ENCODE measurements at places on chromosomes 7 and 10.
A peak's percentile ranks its signal among the peaks of the same experiment; 100 is the strongest.

DNA sequence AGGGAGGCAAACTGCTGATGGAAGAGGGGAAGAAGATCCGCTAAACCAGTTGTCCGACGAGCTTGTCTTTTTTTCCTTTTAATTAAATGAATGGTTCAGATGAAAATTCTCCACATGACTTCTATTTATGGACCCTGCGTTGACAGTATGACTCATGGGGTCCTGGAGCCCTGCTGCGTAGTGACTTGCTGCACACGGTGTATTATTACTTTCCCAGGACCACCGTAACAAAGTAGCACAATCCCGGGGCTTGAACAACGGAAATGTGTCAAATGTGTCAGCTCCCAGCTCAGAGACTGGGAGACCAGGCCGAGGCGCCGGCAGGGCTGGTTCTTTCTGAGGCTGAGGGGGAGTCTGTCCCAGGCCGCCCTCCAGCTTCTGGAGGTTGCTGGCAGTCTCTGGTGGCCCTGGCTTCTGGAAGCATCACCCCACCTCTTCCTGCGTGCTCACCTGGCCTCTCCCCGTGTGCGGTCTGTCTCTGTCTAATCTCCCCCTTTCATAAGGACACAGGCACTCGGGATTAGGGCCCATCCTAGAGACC lies 33.8 kb upstream of the MNX1 start:
- H3K36me3 ChIP-seq = no peaks in the 10 kb centered on the region
- peaks cover 3% of the 10 kb centered on the region for H3K27me3 ChIP-seq
- H3K4me1 ChIP-seq = no peaks in the 10 kb centered on the region
- no peak overlapping the region for H3K4me3 ChIP-seq

DNA sequence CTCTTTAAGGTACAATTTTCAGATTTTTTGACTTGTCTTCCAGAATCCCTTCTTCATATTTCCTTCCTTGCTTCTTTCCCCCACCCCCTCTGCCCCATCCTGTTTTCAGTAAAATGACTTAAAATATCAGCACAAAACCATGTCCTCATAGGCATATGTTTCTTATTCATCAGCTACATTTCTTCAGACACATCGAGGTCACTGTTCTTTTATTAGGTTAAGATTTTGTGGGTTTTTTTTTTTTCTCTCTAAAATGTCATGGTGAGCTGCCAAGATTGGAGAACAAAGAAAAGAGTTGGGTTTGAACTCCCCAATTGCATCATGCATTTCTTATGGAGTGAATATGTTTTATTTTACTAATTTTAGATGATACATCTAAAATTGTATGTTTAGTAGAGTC lies 35.8 kb downstream of the LAMB4 start:
- no peaks in the 10 kb centered on the region for H3K4me1 ChIP-seq
- no peak for DNase-seq
- no peaks in the 10 kb centered on the region for H3K36me3 ChIP-seq
- H3K27ac ChIP-seq = no peak overlapping the region
- peaks cover 12% of the 10 kb centered on the region for H3K27me3 ChIP-seq

GRCh38 chr7:144835155-144835611 lies 670 bp downstream of the TPK1 start:
- peak; percentile 65 for DNase-seq
- H3K4me1 ChIP-seq = peaks cover 35% of the 10 kb centered on the region
- no peaks in the 10 kb centered on the region for H3K27me3 ChIP-seq
- H3K27ac ChIP-seq = peak overlapping the region; percentile 99
- peak overlapping the region; percentile 93 for H3K4me3 ChIP-seq

DNA sequence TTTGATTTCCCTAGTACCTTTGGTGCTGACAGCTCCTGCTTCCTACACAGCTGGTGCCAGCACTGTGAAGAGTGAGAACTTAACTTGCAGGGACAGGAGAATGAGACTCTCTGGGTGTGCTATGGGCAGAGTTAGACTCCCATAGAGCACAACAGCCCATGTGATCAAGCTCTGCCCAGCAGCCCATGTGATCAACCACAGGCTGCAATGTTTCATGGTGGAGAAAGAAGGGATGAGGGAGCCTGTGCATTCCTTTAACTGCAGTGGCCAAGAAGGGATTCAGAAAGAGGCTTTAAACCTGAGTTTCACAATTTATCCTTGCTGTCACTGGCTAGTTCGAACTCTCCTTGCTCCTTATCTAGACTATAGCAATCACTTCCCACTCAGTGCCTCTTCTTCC lies 10.0 kb upstream of the MEST start:
- no peak overlapping the region for H3K27ac ChIP-seq
- H3K4me1 ChIP-seq = peaks cover 25% of the 10 kb centered on the region
- H3K4me3 ChIP-seq = no peak overlapping the region
- peaks cover 39% of the 10 kb centered on the region for H3K27me3 ChIP-seq

DNA sequence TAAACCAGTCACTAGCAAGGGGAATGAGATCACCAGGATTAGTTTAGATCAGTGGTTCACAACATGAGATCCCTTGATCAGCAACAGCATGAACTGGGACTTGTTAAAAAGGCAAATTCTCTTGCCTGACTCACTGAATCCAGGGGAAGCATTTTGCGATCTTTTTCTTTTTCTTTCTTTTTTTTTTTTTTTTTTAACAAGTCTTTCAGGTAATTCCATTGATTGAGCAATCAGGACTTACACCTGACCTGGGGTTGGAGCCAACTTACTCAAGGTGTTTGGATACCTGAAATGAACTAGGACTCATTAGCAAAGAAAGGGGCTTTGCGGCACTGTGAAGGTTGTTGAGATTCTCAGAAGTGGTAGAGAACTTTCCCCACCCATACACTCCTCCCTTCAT lies 47.1 kb upstream of the PRR15 start:
- no peaks in the 10 kb centered on the region for H3K4me1 ChIP-seq
- DNase-seq = no peak
- no peaks in the 10 kb centered on the region for H3K27me3 ChIP-seq
- no peaks in the 10 kb centered on the region for H3K36me3 ChIP-seq
- H3K27ac ChIP-seq = no peak overlapping the region

DNA sequence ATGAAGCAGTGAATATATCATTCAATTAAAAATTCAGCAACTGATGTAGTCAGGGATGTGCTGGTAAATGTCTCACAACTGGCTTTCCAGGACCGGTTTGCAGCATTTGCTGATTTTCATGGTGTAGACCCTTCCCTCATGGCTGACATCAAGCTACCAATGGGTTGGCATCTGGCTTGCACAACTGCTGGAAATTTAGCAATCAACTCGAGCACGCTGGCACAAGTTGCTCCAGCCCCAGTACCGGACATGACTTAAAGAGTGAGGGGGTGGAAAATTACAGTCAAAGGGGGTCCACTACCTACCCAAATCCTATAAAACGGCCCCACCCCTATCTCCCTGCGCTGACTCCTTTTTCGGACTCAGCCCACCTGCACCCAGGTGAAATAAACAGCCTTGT lies 198.4 kb upstream of the NRP1 start:
- no peak overlapping the region for H3K4me3 ChIP-seq
- H3K27ac ChIP-seq = no peak overlapping the region
- H3K4me1 ChIP-seq = no peaks in the 10 kb centered on the region
- peaks cover 2% of the 10 kb centered on the region for H3K27me3 ChIP-seq
- DNase-seq = no peak

GRCh38 chr7:80773787-80774508 lies 135.5 kb downstream of the CD36 start:
- H3K4me1 ChIP-seq = no peaks in the 10 kb centered on the region
- no peak overlapping the region for H3K4me3 ChIP-seq
- no peak overlapping the region for H3K27ac ChIP-seq
- no peak for DNase-seq
- H3K36me3 ChIP-seq = no peaks in the 10 kb centered on the region

GRCh38 chr7:44097064-44097932 lies 6.8 kb upstream of the AEBP1 start:
- no peaks in the 10 kb centered on the region for H3K36me3 ChIP-seq
- H3K4me3 ChIP-seq = peak overlapping the region; percentile 3
- peak overlapping the region; percentile 78 for H3K27ac ChIP-seq
- peak; percentile 60 for DNase-seq
- peaks cover 24% of the 10 kb centered on the region for H3K4me1 ChIP-seq
- peaks cover 2% of the 10 kb centered on the region for H3K27me3 ChIP-seq

DNA sequence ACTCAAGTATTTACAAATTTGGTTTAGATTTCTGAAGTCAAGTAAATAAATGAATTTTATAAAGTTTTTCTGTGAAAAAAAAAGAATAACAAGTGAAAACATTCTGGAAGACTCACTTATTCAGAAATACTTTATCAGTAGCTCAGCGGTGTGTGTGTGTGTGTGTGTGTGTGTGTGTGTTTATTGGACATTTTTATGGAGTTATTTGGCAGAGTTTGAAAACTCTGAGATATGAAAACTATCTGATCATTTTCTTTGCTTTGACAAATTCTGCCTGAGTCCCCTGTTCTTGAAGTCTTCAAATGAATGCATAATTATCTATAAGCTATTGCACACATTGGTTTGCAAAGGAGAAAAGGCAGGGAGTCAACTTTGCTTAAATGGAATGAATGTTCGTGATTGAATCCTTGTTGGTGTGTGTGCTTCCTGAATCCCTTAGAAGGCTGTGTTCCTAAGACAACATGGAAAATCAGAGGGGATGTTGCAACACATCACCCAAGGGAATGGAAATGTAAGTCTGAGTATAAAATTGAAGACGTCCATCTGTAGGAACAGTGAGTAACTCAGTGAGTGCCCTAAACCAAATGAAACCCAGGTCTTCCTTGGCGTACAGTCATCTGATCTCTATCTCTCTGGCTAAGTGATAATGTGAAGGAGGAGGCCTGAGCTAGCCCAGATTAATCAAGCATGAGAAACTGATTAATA lies 160.9 kb downstream of the REEP3 start:
- DNase-seq = no peak
- peaks cover 11% of the 10 kb centered on the region for H3K27me3 ChIP-seq
- H3K4me3 ChIP-seq = no peak overlapping the region
- H3K36me3 ChIP-seq = no peaks in the 10 kb centered on the region
- H3K27ac ChIP-seq = no peak overlapping the region

DNA sequence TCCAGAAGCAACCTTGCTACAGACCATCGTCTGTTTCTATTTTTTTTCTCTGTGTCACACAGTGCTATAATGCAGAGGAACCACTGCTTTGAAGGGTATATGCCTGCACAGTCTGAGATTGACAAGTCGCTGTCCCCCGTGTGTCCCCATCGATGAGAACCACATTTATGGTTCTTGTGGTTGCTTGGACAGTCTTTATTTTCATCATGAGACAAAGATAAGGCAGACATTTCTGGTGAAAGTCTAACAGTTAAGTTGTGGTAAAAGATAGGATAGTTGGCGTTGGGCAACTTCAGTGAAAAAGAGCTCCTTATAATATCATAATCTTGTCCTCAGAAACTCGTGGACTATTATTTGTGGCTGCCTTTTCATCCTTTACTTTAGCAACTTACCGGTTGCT lies 6.3 kb upstream of the AKR1E2 start:
- no peak for DNase-seq
- no peak overlapping the region for H3K27ac ChIP-seq
- no peaks in the 10 kb centered on the region for H3K36me3 ChIP-seq
- no peaks in the 10 kb centered on the region for H3K4me1 ChIP-seq
- H3K4me3 ChIP-seq = no peak overlapping the region

- H3K4me3 ChIP-seq = no peak overlapping the region
- no peaks in the 10 kb centered on the region for H3K36me3 ChIP-seq
- H3K27ac ChIP-seq = no peak overlapping the region
- peaks cover 13% of the 10 kb centered on the region for H3K27me3 ChIP-seq
- no peaks in the 10 kb centered on the region for H3K4me1 ChIP-seq
These were observed 101.0 kb upstream of the KCNMA1 start for GRCh38 chr10:77738496-77739158.

- H3K36me3 ChIP-seq = no peaks in the 10 kb centered on the region
- H3K27me3 ChIP-seq = peaks cover 44% of the 10 kb centered on the region
- no peak for DNase-seq
- no peak overlapping the region for H3K4me3 ChIP-seq
- H3K27ac ChIP-seq = no peak overlapping the region
These were observed 255 bp downstream of the MAGI2 start for GRCh38 chr7:79453266-79453557.

DNA sequence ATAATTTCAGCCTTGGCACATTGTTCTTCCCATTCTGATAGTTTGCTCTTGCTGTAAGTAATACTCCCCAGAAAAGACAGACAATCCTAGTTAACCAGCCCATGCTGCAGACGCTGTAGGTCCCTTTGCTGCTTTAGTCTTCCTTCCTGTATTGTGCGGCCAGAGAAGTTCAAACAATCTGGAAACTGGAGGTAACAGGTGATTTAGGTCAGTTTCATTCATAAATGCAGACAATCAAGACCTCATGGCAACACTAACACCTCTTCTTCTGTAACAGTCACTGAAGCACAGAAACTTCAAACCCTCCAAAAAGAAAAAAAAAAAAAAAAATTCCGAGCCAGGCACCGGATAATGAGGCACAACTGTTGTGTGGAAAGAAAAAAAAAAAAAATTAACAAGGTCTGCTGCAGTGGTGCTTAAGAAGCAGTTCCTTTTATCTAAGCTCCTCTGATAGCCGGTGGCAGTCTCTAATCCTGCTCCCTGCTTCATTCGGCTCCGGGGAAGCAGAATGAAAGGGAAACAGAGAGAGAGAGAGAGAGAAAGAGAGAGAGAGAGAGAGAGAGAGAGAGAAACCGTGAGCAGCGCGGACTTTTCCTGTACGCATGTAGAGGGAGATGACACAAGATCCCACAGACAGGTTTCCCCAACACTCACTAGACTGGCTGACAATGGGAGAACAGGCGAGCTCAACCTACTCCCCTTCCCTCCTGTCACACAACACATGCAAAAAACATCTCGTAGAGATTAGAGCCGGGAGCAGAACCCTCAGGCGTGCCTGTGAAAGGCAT lies at the start of gene SEMA3A:
Gene SEMA3A (minus strand): TSS at position 306 of the 788 bp plus-strand sequence. CDS start 203 bp downstream, at position 103.
- H3K4me1 ChIP-seq = peaks cover 3% of the 10 kb centered on the region
- no peaks in the 10 kb centered on the region for H3K27me3 ChIP-seq
- peak within 1 kb of the TSS; percentile 74 for H3K4me3 ChIP-seq
- no peaks in the 10 kb centered on the region for H3K36me3 ChIP-seq
- H3K27ac ChIP-seq = peak within 1 kb of the TSS; percentile 49

DNA sequence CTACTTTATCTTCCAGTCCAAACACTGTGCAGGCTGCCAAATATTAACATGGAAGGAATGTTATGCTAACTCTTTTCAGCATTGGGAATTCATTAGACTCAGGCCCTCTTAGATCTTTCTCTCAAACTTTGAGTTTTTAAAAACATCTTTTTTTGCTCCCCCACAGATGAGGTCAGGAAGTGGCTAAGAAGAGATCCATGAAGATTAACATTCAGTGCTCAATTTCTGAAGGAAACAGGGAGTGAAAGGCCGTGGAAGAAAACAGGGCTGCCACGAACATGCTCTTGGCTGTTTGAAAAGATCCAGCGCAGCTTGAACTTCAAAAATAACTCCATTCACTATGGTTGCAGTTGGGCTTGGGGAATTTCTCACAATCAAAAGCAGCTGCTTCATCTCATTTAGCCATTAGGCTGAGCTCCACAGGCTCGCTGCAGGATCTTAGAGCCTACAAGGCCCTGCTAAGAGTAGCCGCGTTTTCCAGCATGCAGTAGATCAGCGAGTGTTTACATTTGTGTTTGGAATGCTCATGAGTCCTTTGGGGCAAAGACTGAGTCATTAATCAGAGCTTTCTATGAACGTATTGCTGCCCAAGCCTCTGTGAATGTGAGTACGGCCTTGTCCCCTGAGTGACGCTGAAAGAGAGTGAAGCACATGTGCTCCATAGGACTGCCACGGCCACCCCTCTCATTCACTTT lies 41.2 kb upstream of the TNS3 start:
- H3K36me3 ChIP-seq = no peaks in the 10 kb centered on the region
- no peak overlapping the region for H3K4me3 ChIP-seq
- H3K4me1 ChIP-seq = no peaks in the 10 kb centered on the region
- no peak for DNase-seq
- no peak overlapping the region for H3K27ac ChIP-seq

- peak overlapping the region; percentile 51 for H3K27ac ChIP-seq
- no peaks in the 10 kb centered on the region for H3K27me3 ChIP-seq
- H3K36me3 ChIP-seq = peaks cover 50% of the 10 kb centered on the region
- H3K4me3 ChIP-seq = no peak overlapping the region
- H3K4me1 ChIP-seq = peaks cover 8% of the 10 kb centered on the region
These were observed 38.8 kb downstream of the TACR2 start for GRCh38 chr10:69377933-69378332.
